Left hindlimb (tissue), 1 donor: ENCODE measurements at places on chromosomes 7 and 10.

- DNase-seq = peak; percentile 59
Observed at GRCh38 chr7:148664324-148664723, 34.4 kb upstream of the CUL1 start.

- DNase-seq = no peak
Observed at GRCh38 chr7:24192691-24193090, 91.3 kb upstream of the NPY start.

- no peak for DNase-seq
Observed at GRCh38 chr7:140153666-140154161, 23.1 kb downstream of the KDM7A start.

- no peak for DNase-seq
Observed at GRCh38 chr10:60508037-60508436, 118.4 kb upstream of the ANK3 start.

- no peak for DNase-seq
Observed at GRCh38 chr7:53993224-53993623, 549.0 kb upstream of the VSTM2A start.

DNA sequence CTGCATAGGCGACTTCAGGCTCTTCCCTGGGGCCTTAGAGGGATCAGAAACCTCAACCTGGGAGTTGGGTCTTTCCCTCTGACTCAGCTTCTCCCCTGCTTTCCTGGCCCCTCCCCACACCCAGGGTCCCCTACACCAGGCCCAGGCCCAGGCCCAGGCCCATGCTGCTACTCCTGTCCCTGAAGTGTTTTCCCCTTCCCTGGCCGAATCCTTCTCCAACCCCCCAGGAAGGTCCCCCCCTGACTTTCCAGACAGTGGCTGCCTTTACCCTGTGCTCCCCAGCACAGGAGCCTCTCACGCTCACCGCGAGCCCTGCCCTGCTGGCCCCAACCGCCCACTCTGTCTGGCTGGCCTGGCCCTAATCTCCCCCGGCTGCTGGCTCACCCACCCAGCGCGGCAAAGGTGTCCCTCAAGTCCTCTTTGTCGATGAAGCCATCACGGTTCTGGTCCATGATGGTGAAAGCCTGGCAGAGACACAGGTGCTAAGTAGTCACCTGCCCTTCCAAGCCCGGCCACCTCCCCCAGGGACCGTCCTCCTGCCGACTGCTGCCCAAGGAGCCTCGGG, 6.4 kb downstream of the MYL10 start:
- DNase-seq = peak; percentile 25

- DNase-seq = no peak
Observed at GRCh38 chr7:144969787-144970186, 133.9 kb upstream of the TPK1 start.

DNA sequence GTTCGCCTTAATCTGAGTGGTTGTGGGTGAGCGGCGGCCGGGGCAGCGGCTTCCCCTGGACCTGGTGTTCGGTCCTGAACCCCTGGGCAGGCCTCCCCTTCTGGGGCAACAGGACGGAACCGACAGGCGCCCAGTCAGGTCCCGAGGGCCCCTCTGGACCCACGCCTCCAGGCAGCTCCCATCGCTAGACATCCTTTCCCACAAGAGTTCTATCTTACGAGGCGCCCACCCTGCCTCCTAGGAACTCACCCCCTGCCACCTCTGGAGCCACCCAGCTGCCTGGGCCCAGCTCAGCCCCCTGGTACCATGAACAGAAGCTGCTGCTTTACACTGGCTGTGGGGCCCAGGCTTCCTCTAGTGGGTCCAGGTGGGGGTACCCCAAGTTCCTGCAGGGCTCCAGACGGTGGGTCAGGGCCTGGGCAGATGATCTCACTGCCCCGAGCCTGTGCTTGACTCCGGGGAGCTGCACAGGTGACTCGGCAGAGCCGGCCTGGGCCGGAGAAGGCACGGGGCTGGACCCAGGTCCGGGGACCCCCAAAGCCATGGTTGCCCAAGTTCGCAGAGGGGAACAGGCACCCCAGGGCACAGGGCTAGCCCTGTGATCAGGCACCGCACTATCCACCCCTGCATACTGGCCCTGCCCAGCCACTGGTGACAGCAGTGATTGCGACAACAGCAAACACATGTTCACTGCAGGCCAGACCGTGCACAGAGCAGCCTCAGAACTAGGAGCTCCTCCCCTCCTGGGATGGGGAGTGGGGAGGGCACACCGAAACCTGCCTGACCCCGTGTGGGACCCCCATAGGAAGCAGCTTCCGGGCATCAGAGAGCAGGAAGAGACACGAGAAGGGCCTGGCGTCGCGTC, 180.3 kb downstream of the ELFN1 start:
- peak; percentile 36 for DNase-seq

DNA sequence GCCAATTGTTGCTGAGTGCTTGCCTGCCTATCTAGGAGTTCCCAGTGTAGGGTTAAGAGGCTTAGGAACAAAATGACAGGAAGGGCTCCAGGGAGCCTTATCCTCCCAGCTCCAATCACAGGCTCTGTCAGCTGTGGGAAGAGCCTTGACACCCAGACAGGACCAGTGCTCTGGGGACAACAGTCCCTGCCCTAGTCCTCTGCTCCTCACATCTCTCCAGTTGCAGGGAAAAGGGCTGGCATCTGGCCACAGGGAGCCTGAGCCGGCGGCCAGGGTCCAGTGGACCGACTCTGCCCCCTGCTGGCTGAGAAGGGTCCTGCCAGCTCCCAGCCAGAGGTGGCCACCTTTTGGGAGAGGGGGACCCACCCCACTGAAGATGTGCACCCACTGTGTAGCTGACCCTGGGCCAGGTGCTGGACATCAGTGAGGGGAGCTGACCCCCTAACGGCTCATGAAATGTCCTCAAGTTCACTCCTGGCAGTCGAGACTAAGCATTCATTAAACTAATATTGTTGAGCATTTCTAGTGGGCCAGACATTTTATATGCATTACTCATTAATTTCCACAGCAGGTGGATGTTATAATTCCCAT, 17.6 kb downstream of the DNAJB12 start:
- peak; percentile 81 for DNase-seq

DNA sequence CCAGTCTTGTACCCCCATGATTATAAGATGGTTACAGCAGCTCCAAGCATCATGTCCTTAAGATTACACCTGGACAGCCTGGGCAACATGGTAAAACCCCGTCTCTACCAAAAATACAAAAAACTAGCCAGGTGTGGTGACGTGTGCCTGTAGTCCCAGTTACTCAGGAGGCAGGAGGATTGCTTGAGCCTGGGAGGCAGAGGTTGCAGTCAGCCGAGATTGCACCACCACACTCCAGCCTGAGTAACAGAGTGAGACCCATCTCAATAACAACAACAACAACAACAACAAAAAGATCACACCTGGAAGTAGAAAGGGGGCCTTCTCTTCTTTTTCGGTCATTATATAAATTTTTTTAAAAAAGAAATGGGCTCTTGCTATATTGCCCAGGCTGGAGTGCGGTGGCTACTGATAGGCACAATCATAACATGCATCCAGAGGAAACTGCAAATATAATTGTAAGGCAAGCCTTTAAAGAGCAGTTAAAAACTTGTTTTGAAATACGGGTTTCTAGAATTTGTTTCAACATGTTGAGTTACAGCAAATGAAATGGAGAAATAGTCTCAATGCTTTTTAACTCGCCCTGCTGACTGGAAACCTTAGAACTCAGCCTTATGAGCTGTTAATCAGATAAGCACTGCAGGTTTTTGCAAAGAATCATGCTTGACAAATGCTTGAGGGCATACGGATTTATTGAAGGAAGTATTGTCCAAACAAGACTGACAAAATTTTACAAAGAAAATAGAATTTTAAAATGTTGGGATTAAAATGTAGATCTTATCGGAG, 4.7 kb upstream of the ENTPD7 start:
- DNase-seq = no peak

- no peak for DNase-seq
Observed at GRCh38 chr7:88226886-88227516, 7.2 kb upstream of the SRI start.

DNA sequence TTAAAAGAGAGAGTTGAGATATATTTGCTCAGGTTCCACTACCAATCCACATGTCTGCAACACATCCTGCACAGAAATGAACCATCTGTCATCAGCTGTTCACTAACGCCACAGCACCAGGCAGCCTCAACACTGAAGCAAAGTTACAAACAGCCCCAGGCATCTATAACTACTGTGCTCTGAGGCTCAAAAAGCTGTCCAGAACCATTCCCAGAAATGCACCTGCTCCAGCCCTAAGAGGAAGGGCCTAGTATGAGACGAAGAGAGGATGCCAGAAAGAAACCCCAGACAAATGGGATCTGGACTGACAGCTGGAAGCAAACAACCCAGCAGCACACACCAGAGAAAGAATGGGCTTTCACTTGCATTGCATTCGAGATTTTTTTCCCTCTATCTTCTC, 159.3 kb downstream of the ELMO1 start:
- DNase-seq = peak; percentile 38

DNA sequence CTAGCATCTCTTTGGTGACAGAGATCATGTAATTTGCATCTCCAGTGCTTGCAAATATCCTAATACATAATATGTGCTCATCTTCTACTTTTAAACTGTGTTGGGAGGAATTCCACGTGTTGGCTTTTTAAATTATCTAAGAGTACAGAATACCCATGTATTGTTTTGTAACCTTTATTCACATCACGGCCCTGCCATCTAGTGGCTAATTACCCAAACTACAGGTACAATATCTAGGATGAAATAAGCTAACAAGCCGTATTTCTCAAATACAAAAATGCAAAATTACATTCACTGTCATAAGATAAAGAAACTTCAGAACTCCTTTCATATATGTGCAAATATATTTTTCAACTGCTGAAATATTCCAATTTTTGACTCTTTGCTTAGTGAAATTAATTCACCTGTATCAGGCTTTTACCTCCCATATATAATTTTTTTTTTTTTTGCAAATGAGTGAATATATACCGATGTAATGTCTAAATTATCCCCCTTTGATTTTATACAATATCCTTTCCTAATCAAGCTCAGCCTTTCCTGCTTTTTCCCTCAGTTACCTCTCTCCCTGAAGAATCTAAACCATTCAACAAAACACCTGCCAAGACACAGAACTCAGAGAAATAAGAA, 30.3 kb upstream of the LSM8 start:
- no peak for DNase-seq

- no peak for DNase-seq
Observed at GRCh38 chr7:82291931-82292330, 151.6 kb downstream of the CACNA2D1 start.

DNA sequence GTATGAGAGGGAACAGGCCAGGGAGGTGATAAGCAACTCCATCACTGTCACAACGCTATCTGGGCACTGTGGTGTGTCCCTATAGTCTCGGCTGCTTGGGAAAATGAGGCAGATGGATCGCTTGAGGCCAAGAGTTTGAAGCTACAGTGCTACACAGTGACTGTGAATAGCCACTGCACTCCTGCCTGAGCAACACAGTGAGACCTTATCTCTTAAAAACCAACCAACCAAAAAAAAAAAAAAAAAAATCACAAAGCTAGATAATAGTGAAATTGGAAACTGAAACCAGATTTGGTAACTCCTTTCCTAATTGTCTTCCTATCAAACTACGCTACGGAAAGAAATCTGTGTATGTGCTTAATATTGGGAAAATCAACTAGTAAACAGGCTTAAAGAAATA, 14.1 kb downstream of the MICU1 start:
- DNase-seq = no peak

GRCh38 chr7:2524808-2525657, 5.5 kb downstream of the LFNG start:
- no peak for DNase-seq

- DNase-seq = peak; percentile 46
Observed at GRCh38 chr10:128922619-128923196, 544.3 kb upstream of the MGMT start.

DNA sequence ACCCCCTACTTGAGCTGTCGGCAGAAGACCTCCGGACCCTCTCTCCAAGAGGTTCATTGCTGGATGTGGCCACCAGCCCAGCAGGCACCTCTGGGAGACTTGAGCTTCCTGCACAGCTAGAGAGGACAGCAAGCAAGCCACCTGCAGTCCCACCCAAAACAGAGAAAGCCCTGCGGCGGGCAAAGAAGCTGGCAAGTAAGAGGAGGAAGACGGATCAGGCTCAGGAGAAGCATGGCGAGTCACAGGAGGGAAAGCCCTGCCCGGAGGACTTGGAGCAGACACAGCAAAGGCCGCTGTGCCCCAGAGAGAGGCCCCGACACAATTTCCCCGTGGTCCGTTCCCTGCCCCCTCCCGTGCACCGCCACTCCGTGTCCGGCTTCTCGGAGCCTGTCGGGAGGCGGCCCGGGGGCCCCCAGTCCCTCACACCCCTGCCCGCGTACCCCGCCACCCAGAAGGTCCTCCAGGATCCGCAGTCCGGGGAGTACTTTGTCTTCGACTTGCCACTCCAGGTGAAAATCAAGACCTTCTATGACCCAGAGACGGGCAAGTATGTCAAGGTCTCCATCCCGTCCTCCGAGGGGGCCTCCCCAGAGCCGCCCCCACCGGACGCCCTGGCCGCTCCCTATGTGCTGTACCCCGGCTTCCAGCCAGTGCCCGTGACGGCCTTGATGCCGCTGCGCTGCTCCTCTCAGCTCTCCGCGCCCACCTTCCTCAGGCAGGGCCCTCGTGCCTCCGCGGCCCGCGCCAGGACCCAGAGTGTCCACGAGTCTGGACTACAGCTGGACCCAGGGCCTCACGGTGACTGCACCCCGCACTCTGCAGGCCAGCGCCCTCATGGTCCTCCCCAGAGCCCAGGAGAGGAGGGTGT, 27.2 kb downstream of the C10orf71 start:
- no peak for DNase-seq

DNA sequence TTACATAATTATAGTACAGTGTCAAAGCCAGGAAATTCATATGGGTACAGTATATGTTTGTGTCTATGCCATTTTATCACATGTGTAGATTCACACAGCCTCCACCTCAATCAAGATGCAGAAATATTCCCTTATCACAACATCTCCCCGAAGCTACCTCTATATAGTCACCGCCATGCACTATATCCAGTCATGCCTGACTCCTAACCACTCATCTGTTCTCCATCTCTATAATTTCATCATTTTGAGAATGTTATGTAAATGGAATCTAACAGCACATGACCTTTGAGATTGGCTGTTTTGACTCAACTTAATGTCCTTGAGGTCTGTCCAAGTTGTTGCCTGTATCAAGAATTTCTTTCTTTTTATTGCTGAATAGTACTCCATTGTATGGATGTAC, 22.3 kb upstream of the SLC25A13 start:
- no peak for DNase-seq

GRCh38 chr7:36568452-36568849, 155.8 kb downstream of the AOAH start:
- DNase-seq = no peak

DNA sequence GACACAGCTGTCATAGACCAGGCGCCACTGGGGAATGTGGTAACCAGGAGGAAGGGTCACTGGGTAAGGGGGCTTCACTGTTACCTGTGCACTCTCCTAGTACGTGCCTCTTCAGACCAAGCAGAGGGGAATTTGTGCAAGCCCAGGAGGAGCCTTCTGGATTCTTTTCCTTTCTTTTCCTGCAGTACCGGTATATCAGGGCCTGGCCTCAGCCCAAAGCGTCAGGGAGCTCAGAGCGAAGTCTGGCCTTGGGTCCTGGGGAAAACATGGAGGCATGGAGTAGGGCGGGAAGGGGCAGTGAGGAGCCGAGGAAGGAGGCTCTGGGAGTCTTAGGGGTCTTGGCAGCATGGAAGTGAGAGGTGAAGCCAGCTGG, 133.6 kb upstream of the GDF10 start:
- no peak for DNase-seq
